Heart left ventricle (tissue), 16 donors: ENCODE measurements at places on chromosomes 7 and 10. TPM values are rescaled to one million over a fixed set of nuclear protein-coding genes. Genes with fewer than 3 reads are reported as not detected.

GRCh38 chr7:143005632-143006260 is 21.2 kb downstream of the OR9A2 start:
- DNase-seq, result no peak

DNA sequence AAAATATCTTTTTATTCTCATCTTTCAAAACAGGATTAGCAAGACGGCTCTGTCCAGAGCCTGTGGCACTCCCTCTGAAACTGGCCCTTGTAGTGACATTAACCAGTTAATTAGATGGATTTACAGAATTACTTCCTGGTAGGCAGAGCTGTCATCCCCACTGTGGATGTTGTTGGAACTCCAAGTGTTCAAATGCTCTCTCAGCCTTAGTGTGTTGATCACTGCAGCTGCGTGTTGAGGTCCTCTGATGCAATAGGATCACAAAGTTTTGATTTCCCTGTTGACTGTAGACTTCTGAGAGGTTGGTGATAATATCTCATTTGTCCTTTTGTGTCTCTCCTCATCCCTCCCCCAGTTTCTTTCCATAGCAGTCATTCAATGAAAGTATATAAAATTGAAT is 117.3 kb upstream of the CDK6 start:
- DNase-seq, result no peak

FKBP6 gene
- not detected for total RNA-seq

GIMAP8 gene
- total RNA-seq, result 17.8 TPM
